RWPE2 (cell line): ENCODE measurements at places on chromosomes 3 and 15.

DNA sequence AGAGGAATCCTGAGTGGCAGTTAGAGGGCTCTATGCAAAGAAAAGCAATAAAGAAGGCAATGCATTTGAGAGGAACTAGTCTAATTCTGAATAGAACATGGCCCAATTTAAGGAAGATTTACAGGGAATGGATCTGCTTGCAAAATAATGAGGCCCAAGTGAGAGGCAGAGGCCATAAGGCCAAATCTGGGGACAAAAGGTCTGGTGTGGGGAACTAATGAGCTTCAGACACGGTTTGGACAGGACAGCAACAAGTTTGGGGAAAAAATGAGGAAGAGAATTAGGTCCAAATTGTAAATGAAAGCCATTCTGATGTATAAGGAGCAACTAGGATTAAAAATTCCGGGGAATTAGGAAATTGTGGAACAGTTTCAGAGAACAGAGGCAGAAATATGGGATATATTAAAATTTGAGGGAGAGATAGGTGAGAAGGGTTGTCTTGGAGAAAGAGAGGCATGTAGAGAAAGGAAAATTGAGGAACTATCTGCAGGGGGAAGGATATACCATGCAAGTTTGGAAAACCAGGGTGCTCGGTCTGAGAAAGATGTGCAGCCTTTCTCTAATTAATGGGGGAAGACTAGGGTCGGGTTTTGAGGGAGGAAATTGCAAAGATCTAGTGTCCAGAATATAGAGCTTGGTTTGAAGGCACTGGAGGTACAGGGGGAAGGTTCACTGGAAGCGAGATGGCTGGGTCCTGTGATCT, 73.8 kb downstream of the RBPMS2 start:
- no peak for DNase-seq

DNA sequence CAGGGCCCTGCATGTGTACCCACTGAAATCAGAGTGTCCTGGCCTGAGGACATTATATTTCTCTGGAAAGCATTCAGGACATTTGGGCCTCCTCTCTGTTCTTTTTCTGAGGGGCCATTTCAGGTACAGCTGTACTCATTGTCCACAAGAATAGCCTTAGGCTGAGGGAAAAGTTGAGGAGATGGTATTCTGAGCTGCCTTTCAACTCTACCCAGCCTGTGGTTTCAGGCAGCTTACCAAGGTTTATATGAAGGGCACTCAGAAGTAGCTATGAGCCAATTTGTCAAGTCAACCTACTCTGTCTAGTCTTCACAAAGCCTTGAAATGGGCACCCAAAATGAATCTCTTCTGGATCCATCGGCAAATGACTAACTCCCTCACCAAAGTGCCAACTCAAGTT, 9.4 kb downstream of the ATP13A4 start:
- DNase-seq = no peak

- no peak for DNase-seq
These were observed 219.7 kb upstream of the NAALADL2 start for GRCh38 chr3:174639406-174639805.

- DNase-seq = no peak
These were observed 160.7 kb upstream of the TNIK start for GRCh38 chr3:171620825-171621434.

DNA sequence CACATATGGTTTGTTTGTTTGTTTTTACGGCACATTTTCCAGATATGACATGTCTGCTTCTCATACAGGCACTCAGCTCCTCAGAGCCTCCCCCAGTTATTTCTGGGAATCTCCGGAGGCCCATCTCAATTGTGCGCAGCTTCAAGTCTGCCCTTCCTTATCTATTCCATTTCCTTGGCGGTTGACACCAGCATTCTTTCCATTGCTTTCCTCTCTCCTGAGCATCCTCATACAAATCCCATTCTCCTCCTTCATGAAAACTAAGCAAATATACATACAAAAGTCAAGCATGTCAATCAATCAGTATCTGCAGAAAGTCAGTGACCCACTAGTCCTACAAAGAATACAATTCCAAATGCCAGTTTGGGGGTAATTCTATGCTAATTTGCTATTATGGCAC, 166.7 kb downstream of the SQOR start:
- no peak for DNase-seq
